Activated T-helper 17 cell treated with anti-CD3 and anti-CD28 coated beads, Interleukin-2, amount 50 U/mL, for 72 hours (primary cell): ENCODE measurements at places on chromosomes 12 and 14. TPM values are rescaled to one million over a fixed set of nuclear protein-coding genes. Genes with fewer than 3 reads are reported as not detected.

DNA sequence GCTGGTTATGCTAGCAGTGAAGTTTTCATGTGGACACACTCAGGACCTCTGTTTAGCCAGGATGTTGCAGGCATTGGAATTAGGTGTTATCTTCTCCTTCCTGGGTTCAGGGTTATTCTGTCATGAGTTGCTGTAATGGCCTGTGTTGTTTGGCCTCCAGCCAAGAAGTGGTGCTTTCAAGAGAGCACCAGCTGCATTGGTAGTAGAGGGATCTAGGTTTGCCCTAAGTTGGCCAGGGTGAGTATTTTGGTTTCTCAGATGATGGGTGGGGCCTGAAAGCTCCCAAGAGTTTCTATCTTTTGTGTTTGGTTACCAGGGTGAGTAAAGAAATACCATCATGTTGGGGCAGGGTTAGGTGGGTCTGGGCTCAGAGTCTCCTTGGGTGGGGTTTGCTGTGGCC is 2.7 kb upstream of the GZMH start:
- ATAC-seq, result no peak

DNA sequence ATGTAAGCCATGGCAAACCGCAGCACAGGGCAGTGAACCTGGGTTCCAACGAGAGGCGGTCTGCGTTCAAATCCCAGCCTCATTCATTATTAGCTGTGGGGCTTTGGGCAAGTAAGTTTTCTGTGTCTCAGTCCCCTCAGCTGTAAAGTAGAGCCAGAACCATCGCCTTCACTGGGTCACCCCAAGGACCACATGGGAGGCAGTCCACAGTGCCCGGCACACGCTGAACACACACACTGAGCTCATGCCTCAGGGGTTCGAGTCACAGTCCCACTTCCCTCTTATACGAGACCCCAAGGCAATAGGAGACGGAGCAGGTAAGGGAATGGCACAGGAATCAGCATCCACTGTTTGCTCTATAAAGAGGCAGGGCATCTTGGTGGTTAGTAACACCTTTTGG is 19.1 kb downstream of the LRTM2 start:
- ATAC-seq, result no peak

- no peak for ATAC-seq
Measured at GRCh38 chr12:27304856-27305255, 27.8 kb upstream of the BMAL2 start.

The DENND5B gene
- not detected for total RNA-seq

GRCh38 chr14:94876306-94876705 is 106.4 kb upstream of the GSC start:
- no peak for ATAC-seq

The PLEKHD1 gene
- 0.19 TPM for total RNA-seq
